ENCODE measurements at places on chromosomes 5 and 9.

- no peak for DNase-seq
Measured at GRCh38 chr9:111034898-111035539, 3.3 kb downstream of the LPAR1 start.

DNA sequence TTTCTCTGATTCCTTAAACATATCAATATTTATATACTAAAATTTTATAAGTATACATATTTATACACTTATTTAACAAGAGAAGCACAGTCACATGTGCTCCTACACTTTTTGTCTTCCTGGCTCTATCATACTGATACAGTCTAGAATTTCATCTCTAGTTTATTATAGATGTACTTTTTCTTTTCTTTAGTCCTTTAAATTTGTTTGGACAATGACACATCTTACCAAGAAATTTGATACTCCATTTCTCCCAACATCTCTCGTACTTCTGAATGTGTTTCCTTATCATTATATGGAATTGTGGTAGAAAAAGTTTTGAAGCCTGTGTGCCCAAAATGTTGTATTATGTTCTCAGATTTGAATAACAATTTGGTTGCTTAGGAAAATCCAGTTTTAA, 104.6 kb downstream of the DMRT2 start:
- no peak for DNase-seq

DNA sequence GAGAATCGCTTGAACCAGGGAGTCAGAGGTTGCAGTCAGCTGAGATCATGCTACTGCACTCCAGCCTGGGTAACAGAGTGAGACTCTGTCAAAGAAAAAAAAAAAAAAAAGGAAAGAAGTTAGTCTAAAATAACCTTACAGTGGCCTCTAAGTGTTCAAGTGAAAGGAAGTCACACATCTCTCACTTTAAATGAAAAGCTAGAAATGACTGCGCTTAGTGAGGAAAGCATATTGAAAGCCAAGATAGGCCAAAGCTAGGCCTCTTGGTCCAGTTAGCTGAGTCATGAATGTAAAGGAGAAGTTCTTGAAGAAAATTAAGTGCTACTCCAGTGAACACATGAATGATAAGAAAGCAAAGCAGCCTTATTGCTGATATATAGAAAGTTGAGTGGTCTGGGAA, 38.1 kb downstream of the ITGA1 start:
- DNase-seq = no peak

- no peak for DNase-seq
Measured at GRCh38 chr9:81427870-81428269, 261.5 kb downstream of the TLE1 start.

- DNase-seq = no peak
Measured at GRCh38 chr5:56506211-56506965, 273.3 kb upstream of the ANKRD55 start.

DNA sequence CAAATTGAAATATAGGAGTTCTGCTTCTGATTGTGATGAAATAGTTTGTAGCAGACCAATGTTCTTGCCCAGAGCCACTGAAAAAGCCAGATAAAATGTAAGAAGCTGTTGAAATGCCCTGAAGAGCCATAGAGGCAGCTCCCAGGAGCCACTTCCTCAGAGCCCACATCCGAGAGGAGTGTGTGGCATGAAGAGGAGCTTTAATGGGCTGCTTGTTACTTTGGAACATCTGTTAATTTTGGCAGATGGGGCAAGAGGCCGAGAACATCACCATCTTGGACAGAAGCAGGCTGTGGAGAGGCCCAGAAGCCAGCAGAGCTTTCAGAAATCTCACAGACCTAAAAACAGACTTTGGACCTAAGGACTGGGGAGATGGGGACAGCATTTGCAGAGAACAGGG, 370.8 kb downstream of the GADD45G start:
- DNase-seq = no peak

- DNase-seq = no peak
Measured at GRCh38 chr5:127373858-127374491, 83.4 kb downstream of the MEGF10 start.

- DNase-seq = no peak
Measured at GRCh38 chr5:1706428-1706827, 93.2 kb downstream of the MRPL36 start.

DNA sequence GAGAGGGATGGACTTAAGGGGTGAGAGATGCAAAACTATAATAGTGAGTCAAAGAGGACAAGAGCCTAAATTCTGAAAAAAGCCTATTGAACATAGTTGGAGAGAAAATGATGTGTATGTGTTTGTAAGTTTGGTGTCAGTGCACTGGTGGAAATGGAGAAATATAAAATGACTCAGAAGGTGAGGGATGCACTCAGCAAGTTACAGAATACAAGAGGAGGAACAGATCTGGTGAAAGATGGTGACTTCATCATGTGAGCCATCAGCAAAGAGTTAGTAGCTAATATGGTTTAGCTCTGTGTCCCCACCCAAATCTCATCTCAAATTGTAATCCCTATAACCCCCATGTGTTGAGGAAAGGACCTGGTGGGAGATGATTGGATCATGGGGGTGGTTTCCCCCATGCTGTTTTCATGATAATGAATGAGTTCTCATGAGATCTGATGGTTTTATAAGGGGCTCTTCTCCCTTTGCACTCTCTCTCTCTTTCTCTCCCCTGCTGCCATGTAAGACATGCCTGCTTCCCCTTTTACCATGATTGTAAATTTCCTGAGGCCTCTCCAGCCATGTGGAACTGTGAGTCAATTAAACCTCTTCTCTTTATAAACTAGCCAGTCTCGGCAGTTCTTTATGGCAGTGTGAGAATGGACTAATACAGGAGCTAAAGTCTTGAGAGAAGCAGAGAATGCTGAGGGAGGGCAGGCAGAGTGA, 30.4 kb upstream of the FYB1 start:
- no peak for DNase-seq

DNA sequence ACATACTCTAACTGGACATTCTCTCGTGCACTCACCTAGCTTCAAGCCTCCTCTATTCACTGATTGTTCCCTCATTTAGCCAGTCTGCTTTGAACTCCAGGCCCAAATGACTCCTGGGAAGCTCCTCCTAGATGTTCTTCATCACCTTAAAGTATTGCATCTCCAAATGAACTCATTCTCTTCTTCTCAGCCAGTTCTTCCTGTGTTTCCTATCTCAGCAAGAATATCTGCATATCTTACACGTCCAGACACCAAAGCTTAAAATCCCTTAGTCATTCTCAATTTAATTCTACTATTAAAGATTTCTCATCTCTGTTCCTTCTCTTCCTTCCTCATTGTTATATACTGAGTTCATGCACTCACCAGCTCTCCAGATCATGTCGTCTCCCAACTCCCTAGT, 118.6 kb upstream of the DAB2 start:
- DNase-seq = no peak

DNA sequence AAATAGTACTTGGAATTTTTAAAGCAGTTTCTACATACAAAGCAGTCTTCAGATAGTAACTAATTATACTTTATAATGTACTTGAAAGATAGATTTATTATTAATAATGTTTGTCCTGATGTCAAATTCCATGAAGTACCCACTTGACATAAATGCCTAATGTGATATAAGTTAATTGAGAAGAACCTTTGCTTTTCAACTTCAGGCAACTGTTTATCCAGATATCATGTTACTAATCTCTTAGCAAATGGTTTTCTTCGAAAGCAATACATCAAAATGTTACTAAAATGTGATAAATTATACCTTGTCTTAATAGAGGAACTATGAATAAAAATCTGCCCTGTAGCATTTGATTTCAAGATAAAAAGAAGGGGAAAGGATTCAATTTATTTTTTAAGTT, 146.8 kb upstream of the FBXL17 start:
- DNase-seq = no peak

DNA sequence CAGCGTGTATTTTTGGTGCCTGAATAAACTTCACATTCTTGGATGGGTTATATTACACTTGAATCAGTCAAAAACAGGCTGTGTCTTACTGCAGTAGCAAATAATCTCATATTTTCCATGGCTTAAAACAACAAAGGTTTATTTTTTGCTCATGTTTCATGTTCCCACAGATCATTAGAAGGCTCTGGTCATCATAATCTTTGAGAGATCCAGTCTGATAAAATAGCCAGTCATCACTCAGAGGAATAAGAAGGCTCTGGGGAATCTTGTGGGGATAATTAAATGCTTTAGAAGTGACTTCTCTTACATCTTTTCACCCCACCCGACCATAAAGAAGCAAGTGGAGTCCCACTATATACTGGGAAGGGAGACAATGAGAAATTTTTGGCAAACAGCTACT, 417.7 kb downstream of the PSAT1 start:
- DNase-seq = no peak

DNA sequence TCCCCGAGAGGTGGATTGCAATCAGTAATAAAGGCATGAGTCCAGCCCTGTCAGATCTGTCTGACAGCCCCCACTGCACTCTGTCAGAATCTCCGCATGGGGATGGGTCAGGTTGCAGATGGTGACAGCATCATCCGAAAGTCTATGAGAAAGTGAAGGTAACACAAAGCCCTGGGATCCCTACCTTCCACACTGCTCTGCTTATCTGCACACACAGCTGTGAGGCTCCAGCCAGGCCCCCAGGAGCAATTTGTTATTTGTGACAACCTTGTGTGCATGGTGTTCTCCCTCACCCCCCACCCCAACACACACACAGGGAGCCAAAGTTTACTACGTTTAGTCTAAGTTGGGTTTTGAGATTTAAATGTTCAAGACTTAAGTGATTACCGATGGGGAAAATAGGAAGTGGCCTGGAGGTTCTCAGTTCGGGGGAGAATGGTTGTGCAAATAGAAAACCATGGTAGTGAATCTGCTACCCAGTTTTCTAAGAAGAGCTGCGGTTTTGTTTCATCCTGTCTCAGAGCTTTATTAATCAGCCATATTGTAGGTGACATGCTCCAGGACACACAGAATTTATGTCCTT, 92.7 kb downstream of the SV2C start:
- peak; percentile 1 for DNase-seq

Data from stimulated activated naive B cell treated with anti-CD40 and anti-IgM and Interleukin-4, amounts not matched to agents 10 μg/mL and 1 μg/mL and 100 μg/mL, for 72 hours (primary cell).